ENCODE measurements at places on chromosomes 1 and 21. TPM values are rescaled to one million over a fixed set of nuclear protein-coding genes. Genes with fewer than 3 reads are reported as not detected.

GRCh38 chr1:235129774-235130570 is 1.3 kb upstream of the TOMM20 start:
- DNase-seq: no peak

DNA sequence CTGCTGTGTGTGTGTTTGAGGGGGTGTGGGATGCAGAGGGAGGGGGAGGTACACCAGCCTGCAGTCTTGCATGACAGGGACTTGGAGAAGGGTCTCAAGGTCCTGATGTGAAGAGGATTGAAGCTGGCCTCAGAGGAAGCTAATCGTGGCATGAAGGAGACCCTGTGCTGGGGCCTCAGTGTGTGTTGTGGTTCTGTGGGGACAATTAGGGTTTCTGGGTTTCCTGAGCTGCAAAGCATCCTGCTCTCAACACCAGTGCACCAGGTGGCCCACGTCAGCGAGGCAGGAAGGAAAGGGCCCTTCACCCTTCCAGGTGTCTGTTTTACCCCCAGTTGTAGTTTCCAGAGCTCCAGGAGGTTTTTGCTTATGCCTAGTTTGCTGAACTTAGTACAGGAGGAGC is 52.8 kb downstream of the TENT5C start:
- no peak for DNase-seq

GRCh38 chr1:24127134-24127800 is 15.3 kb upstream of the MYOM3 start:
- no peak for DNase-seq

DNA sequence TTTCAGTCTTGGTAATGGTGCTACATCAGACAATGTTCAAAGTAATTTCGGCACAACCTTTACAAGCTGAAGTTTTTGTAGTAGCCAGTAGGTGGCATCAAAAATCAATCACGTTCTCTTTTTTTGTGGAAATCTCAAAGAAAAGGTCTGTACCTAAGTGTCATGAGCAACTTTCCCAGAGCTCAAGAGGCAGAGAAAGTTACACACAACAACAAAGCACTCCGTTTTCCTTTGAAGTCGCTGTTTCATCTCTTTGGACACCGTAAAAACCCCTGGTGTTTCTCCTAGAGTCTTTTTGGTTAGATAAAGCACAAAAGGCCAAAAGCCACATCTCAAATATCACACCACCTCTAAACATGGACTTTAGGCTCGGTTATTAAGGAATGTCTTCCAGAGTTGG is 131.6 kb downstream of the LHX8 start:
- DNase-seq: peak; percentile 19

GRCh38 chr21:18253221-18253620 is 8.6 kb downstream of the CHODL start:
- DNase-seq: no peak

- no peak for DNase-seq
These were observed 939 bp upstream of the CCN1 start for GRCh38 chr1:85579622-85580021.

GRCh38 chr21:46228345-46229051 is at the start of gene LSS:
LSS (minus strand) TSS chr21:46228774; CDS start chr21:46228745, 29 bp downstream.
- peak; percentile 95 for DNase-seq

DNA sequence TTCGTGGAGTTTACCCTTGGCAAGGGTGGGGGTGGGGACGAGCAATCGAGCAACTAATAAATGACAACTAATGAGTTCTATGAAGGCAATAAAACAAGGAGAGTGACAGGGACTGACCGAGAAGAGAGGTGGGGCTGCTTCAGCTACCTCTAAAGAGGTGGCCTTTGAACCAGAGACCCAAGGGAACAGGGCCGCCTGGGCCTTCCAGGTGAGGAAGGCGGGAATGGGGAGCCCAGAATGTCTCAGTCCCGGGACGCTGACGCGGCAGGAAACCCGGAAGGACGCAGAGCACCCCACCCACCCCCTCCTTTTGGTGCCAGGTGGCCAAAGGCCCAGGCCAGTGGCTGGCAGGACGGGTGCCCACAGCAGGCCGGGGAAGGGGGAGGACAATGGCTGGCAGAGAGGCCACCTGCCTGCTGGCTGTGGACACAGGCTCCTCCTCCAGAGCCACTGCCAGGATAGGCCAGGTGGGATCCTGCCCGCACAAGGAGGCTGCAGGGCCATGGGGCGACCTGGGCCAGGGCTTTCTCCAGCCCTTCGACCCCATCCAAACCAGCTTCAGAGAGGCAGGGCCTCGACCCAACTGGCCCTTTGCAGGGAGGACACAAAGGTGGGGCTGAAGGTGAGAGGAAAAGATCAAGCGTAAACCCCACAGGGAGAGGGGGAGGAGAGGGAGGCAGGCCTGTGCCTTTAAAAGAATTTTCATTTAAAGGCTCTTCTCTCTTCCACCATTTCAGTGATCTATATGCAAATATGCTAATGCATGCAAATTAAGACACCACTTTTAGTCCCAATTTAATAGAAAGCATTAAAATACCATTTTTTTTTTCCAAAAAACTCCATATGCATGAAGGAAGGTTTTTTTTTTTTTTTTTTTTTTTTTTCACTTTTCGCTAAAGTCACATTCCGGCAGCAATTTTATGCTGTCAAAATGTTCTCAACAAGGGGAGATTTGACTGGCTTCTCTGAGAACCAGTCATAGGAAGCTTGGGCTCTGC is 58.1 kb downstream of the CASZ1 start:
- DNase-seq: no peak

DNA sequence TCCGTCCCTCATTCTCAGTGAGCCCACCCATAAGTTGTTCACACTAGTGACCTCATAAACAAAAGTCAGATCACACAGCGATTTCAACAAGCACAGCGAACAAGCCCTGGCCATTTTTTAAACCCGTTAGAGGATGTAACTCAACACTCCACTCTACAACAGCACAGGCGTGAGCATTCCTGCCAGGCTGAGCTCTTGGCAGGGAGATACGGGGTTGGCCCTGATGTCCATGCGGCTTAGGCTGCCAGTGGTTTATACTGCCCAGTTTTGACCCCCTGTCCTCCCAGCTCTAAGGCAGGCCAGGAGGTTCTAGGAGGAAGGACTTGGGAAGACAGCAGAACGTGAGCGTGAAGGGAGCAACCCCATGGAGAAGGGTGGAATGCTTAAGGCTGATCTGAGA is 35.0 kb downstream of the PARP1 start:
- no peak for DNase-seq

DNA sequence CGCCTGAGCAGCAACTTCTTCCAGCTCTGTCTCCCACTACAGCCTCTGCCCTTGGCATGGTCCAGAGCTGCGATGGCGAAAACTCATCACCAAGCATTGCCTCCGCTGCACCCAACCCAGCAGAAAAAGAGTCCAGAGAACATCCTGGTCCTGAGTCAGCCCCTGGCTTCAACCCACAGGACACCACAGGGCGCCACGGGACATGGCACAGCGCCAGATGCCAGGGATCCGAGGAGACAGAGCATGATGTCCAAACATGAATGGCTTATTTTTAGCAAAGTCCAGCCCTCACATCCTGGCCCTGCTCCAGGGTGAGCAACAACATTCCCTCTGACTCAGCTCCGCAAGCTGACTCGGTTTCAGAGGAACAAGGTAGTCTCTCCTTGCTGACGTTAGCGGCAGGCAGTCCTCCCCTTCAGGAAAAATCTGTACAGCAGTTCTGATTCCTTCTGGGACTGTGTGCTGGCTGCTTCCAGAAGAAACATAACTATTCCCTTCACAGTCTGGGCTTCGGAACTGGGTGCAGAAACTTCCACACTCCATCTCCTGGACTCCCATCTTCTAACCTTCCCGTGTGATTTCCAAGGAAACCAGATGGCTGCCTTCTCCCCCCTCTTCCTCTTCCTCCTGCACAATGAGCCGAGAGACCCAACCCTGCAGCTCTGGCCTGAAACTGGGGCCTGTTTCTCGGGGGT is 131.3 kb downstream of the TOMM20 start:
- DNase-seq: peak; percentile 97

DNA sequence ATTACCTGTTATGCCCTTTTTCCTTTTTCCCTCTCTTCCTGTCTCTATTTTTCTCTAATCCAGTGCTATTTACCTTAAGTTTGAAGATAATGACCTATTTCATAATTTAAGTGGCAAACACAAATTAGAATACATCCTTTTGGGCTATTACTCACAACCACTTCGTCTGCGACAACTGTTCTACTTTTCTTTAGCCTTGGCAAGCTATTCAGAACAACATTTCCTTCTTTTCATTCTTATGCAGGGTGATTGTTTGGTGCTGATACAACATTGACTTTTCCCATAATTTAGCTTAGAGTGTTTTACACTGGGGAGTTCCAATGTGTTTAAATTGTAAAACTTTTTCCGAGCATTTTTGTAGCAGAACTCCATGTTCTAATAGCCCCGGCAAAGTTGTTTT is 86.6 kb upstream of the S1PR1 start:
- no peak for DNase-seq

DNA sequence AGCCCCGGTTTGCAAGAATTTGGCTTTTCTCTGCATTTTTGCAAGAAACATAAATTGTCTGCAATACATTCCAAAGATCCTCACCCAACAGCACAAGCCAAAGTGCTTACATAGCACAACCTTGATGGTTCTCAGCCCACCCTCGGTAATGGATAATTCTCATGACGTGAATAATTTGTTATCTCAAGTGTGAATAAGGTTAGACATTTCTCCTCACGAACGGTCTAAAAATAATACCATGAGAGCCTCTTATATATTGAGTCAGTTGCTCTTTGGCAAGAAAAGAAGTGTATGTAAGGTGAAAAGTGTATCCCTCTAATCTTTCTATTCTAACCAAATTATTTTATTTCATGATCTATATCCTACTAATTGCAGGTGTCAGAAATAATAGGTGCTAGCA is 33.3 kb downstream of the KRTAP19-8 start:
- no peak for DNase-seq

DNA sequence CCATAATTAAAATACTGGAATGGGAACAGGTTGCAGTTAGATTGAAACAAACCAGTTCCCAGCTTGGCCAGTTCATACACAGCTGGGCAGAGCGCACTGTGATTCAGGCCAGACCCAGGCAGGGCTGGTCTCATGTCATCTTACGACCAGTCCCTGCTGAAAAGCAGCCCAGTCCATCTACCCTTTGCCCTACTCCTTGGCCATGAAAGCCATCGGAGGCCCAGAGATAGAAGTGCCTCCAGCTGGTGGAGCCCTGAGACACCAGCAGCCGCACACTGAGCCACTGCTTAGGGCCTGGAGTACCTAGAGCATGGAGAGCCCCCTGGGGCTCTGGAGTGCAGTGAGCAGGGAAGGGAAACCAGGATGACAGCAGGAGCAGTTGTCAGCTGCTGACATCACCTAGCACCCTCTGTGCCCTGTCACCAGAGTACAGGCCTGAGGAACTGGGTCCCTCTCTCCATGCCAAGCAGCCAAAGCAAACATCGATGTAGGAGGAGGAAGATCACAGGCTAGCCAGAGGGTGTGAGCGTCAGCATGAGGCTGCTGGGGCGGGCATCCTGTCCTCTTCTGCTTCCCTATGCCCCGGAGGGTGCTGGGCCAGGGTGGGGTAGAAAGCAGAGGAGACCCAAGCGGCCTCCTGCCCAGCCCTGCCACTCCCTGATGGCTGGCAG is 34.2 kb upstream of the TMEM125 start:
- no peak for DNase-seq

GRCh38 chr1:19909392-19909791 is 14.0 kb downstream of the PLA2G2E start:
- no peak for DNase-seq

GRCh38 chr1:154014154-154014907 is 23.8 kb downstream of the RPS27 start:
- no peak for DNase-seq

DNA sequence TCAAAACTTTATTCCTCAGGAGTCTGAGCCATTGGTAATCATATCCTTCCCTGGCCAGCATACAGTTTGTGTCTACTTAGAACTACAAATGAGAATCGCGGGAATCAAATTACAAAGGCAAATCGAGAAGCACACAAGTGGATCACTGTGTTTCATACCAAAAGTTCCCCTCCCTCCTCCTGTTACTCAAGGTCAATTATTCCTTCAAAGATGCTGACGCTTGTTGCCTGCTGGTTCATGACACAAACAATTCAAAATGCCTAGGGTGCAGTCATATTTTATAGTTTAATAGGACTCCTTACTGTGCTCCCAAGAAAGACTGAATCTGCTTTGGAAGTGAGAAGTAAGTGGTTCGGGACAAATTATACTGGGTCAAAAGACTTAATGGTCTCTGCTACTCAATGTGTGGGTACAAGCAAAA is 93.0 kb upstream of the PBX1 start:
- DNase-seq: no peak

DNA sequence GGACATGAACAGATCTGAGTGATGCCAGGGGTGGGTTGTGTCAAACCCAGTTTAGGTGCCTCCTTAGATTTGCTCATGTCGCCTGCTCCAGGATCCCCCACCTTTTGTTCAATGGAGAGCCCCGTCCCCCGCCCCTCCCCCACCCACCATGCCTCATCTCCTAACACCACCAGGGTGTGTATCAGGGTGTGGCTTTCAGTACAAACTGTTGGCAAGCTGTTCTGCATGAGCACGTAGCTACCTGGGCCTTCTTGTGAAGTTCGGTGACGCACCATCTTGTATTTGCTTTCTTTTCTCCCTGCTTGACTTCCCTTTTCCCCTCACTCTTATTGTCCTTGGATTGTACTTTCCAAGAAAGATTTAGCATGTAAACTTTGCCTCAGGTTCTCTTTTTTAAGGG is 94.8 kb downstream of the EBNA1BP2 start:
- no peak for DNase-seq

- no peak for DNase-seq
These were observed 658.9 kb downstream of the NPHP4 start for GRCh38 chr1:5333291-5333690.

- DNase-seq: no peak
These were observed 14.4 kb upstream of the POU2F1 start for GRCh38 chr1:167206166-167206835.

- DNase-seq: no peak
These were observed 49.2 kb upstream of the EDN2 start for GRCh38 chr1:41533731-41534080.

DNA sequence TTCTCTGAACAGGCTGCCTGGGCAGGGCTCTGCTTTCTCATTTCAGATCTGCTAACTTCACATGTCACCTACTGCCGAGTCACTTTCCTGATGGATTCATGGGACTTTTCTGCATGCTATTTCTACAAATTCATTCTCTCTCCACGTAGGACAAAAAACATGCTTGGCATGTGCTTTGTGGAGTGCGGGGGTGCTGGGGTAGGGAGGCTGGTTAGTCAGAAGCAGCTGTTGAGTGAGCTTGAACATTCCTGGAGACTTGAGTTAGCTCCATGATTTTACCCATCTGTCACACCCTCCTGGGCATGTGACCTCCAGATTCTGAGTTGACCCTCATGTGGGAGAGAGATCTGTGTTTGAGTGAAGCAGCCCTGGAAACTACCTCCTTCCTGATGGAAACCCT is 71.4 kb downstream of the UCK2 start:
- no peak for DNase-seq

CYP4Z1 gene
- total RNA-seq: not detected

OR11L1 gene
- total RNA-seq: not detected

C1orf210 gene
- total RNA-seq: 0.12 TPM

TMPRSS3 gene
- 0.17 TPM for total RNA-seq

S100A14 gene
- total RNA-seq: not detected

BGLAP gene
- 0.50 TPM for total RNA-seq

CAMSAP2 gene
- 49.7 TPM for total RNA-seq

SELE gene
- total RNA-seq: not detected

HPCAL4 gene
- total RNA-seq: not detected

CRP gene
- not detected for total RNA-seq

USF1 gene
- 49.2 TPM for total RNA-seq

PLA2G5 gene
- not detected for total RNA-seq

KRTAP6-2 gene
- not detected for total RNA-seq

KRTAP13-2 gene
- total RNA-seq: not detected
